Naive thymus-derived CD8-positive, alpha-beta T cell (primary cell): ENCODE measurements at places on chromosomes 12 and 14. TPM values are rescaled to one million over a fixed set of nuclear protein-coding genes. Genes with fewer than 3 reads are reported as not detected.

DNA sequence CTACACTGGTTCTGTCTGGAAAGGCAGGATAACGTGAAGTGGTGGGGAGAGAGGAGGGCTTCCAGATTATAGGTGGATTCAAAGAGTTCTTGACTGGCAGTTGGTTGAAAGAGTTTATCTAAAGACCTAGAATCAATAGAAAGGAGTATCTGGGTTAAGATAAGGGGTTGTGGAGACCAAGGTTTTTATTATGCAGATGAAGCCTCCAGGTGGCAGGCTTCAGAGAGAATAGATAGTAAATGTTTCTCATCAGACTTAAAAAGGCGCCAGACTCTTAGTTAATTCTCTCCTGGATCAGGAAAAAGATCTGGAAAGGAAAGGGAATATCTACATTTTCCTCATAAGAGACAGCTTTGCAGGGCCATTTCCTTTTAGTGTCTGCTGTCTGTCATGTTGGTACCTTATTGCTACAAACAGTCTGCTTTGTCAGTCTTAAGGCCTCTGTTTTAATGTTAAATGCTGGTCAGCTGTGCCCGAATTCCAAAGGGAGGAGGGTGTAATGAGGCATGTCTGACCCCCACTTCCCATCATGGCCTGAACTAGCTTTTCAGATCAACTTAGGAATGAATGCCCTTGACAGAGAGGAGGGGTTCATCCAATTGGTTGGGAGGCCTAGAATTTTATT lies 401.3 kb downstream of the FUT8 start:
- no peak overlapping the region for H3K4me3 ChIP-seq
- H3K27me3 ChIP-seq: no peaks in the 10 kb centered on the region
- no peak for DNase-seq
- no peak overlapping the region for H3K27ac ChIP-seq

DNA sequence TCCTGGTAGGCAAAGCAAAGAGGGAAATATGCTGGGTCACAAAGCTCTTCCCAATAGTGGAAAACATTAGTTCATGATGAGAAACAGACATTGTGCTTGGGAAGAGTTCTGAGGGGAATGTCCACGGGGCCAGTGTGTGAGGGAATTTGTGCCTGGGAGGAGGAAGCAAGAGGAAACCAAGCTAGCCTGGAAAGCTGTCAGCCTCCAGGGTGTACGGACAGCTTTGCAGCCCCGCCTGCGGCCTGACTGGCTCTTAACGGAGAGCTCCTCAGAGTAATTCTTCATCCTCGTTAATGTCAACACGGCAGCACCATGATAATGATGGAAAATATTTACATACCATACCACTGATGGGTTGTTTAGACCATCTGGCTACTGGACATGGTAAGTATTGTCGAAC lies 32.4 kb downstream of the PITPNM2 start:
- peaks cover 90% of the 10 kb centered on the region for H3K4me1 ChIP-seq
- no peak for DNase-seq
- no peaks in the 10 kb centered on the region for H3K27me3 ChIP-seq
- H3K36me3 ChIP-seq: no peaks in the 10 kb centered on the region
- peak overlapping the region; percentile 94 for H3K27ac ChIP-seq
- peak overlapping the region; percentile 30 for H3K4me3 ChIP-seq

DNA sequence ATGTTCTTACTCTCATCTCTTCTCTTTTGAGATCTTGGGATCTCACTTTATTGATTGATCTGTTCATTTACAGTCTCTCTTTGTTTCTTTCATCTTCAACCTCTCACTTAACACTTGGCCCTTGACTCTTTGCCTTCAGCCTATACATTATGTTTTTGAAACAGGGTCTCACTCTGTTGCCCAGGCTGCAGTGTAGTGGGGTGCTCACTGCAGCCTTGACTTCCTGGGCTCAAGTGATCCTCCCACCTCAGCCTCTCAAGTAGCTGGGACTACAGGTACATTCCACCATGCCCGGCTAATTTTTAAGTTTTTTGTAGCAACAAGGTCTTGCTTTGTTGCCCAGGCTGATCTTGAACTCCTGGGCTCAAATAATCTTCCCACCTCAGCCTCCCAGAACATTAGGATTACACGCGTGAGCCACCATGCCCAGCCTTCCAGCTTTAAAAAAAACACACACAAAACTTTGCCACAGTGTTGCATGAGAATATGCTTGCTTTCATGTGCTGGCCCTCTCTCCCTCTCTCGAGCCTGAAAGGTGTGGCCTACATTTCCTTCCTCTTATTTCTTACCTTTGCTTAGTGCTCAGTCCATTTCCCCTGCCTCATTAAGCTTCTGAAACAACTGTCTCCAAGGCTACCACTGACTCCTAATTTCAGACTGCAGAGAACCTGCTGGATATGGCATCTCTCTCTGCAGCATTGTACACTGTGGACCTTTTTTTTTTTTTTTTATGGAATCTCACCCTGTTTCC lies 9.9 kb downstream of the DIP2B start:
- H3K36me3 ChIP-seq: no peaks in the 10 kb centered on the region
- no peaks in the 10 kb centered on the region for H3K27me3 ChIP-seq

KCNH3 gene
- polyA plus RNA-seq: 3.4 TPM

C12orf56 gene
- polyA plus RNA-seq: 0.08 TPM
